ENCODE measurements at places on chromosomes 3 and 15.

GRCh38 chr3:176789281-176789705, 408.0 kb downstream of the TBL1XR1 start:
- DNase-seq = no peak

DNA sequence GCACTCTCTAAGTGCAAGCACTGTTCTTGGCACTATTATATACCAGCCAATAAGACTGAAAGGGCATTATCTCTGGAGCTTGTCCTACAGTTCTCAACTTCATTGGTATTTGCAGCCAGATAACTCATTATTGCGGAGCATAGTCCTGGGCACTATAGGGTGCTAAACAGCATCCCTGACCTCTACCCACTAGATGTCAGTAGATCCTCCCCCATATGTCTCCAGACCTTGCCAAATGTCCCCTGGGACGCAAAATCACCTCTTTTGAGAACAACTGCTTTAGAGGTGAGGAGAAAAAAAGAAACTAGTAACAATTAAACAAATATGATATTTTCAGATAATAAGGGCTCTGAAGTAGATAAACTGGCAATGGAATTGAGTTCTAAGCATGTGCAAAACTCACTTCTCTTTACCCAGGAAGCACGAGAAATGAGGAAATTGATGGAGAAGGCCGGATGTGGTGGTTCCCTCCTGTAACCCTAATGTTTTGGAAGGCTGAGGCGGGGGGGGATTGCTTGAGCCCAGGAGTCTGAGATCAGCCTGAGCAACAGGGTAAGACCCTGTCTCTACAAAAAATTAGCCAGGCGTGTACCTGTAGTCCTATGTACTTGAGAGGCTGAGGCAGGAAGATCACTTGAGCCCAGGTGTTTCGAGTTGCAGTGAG, 61.4 kb downstream of the FRMD4B start:
- DNase-seq = no peak

DNA sequence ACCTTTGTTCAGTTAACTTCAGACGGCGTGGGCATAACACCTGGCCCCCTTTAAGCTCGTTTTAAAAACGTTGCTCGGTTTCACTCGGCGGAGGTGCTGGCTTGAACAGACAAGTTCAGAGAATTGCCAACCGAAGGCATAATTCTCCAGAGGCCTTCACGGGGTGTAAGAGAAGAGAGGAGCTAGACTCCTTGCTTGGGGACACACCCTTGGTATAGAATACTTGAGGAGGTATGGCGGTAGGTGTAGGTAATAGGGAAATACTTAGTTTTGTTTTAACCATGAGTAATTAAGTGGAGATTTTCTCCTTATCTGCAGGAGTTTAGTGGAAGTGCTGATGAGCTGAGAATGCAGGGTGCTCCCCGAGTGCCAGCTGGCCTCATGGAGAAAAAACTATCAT, 921 bp downstream of the FBXL2 start:
- no peak for DNase-seq

DNA sequence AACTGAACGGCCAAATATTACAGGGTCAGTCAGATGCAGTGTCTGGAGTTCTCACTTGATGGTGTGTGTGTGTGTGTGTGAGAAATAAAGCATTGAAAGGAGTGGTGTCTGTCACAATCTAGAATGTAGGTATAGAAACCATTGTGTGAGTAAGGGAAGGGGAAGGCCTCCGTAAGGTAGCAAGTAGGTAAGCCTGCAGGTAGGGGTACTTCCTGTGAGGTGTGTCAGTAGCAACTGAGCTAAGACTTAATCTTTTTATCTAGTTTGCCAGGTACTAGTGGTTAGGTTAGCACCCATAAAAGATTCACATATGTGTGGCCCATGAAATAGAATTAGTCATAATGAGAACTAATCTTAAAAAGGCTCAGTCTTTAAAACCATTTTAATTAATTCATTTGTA, 1517.8 kb downstream of the SI start:
- DNase-seq = no peak

DNA sequence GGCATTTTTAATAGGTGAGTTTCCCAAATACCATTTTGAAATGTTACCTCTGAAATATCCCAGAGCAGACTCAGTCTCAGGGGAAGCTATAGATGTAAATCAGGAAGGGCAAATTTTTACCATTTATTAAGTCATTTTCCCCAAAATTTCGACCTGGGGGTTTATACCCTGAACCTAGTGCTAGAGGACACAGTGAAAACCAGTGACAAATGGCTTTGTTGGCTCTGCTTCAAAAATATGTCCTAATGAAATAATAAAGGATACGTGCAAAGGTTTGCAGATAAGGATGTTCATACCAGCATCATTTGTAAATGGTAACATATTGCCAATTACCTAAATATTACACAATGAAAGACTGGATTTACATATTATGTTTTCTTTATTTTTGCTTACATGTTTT, 546.7 kb upstream of the ADAMTS9 start:
- DNase-seq = no peak

DNA sequence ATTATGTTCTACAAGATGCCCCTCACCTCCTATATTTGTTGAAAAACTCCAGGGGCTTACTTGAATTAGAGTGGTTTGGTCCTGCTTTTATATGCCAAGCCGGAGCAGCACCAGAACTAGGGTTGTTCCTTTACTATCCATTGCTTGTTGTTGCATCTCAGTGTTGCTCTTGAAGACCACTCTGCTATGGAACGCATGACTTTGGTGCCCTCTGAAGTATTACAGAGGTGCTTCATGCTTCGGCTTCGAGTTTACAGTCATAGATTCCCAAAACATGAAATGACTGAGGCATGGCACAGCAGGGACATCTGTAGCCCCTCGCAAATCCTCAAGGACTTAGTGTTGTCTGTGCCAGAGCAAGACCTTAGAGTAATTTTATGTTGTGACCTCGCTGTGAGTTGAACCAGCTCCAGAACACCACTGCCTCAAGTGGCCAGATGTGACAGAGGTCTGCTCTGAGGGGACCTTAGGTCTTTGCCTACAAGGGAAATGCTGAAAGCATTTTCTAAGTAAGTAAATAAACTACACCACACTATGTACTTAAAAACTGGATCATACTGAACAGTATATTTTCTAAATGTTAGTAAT, 67.2 kb upstream of the SIAH2 start:
- DNase-seq = no peak

GRCh38 chr3:157611536-157612076, 108.4 kb upstream of the VEPH1 start:
- DNase-seq = no peak

DNA sequence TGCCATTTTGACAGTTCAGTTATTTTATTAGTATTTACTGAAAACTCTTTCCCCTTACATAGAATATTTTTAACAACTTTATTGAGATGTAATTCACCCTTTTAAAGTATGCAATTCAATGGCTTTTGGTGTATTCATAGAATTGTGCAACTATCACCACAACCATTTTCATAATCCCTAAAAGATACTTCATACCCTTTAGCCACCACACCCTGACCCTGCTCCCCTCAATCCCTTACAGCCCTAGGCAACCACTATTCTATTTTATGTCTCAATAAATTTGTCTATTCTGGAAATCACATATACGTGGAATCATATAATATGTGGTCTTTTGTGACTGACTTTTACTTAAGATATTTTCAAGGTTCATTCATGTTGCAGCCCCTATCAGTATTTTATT, 29.7 kb downstream of the TEX9 start:
- DNase-seq = no peak

DNA sequence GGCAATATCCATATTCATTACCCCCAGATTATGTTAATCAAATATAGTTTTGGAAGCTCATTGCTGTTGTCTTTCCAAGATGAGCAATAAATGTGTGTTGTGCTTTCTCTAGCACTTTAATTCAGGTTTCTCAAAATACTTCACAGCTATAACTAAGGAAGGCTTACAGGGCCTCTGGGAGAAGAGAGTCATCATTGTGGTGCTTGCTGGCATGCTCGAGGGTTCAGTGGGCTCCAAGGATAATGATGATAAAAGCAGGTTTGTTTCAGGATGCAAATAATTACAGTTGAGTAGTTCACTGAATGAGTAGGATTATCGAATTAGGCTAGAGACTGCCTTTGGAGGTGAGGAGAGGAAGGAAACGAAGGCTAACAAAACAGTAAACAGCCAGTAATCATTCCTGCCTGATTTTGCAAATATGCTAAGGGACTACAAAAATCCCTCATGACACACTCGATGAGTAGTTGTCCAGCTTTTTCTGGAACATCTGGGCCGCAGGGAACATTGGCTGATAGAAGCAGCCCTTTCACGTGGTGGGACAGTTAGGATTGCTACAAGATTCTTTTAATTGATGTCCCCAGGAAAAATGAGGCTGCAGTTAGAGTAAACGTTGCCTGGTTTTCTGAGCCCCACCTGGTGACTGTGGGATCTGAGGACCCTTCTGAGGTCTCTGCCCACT, 54.1 kb downstream of the SLC7A14 start:
- no peak for DNase-seq

- no peak for DNase-seq
Observed at GRCh38 chr3:155316426-155316825, 22.9 kb upstream of the STRIT1 start.

DNA sequence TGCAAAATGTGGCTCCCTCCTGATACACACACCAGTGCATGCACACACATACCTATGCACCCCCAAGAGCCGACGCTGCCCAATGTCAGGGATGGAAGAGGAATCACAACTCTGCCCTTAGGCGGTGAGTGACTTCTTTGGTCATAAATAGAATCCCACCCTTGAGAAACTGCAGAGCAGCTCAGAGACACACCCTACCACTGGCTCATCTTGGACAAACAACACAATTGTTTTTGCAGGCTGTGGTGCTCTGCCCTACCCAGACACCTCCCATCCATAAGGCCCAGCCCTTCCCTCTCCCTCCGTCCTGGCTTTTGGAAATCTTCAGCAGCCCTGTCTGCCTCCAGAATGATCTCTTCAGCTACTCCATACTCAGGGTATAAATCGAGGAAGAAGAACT, 73.8 kb upstream of the HRH1 start:
- DNase-seq = no peak

- DNase-seq = no peak
Observed at GRCh38 chr3:129654131-129654530, 47.7 kb upstream of the PLXND1 start.

- no peak for DNase-seq
Observed at GRCh38 chr3:148718982-148719862, 21.5 kb downstream of the AGTR1 start.

DNA sequence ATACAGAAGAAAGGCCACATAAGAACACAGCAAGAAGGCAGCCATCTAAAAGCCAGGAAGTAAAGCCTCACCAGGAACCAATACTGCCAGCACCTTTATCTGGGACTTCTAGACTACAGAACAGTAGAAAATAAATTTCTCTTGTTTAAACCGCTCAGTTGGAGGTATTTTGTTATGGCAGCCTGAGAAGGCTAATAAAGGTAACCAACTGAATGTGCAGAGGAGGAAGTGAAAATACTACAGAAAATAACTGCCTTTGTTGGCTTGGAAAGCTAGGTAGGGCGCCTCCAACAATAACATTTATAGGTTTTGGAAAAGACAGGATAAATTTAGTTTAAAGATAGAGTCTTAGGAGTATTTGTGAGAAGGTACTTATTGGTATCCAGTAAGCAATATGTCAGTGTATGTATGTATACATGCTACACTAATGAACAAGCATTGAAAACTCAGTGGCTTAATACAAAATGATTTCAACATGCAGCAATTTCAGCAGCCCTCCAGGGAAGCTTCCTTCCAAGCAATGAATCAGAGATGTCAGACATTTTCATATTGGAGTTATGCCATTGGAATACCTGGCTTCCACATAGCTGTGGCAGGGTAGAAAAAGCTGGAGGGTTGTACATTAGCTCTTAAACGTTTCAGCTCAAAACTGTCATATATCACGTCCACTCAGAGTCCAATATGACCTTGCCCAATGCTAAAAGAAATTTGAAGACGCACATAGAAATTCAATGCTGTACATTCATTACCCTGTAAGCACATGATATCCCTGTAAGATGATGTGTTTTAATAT, 48.9 kb downstream of the ZBBX start:
- DNase-seq = no peak

Measured in GM19239 (cell line).